ENCODE measurements at places on chromosomes 5 and 9. TPM values are rescaled to one million over a fixed set of nuclear protein-coding genes. Genes with fewer than 3 reads are reported as not detected.

The MLANA gene
- not detected for total RNA-seq

The BAAT gene
- total RNA-seq = not detected

The PCDHB14 gene
- total RNA-seq = 0.28 TPM

The ADAMTS19 gene
- 0.28 TPM for total RNA-seq

The ANKRD18A gene
- not detected for total RNA-seq

The PRLR gene
- 0.54 TPM for total RNA-seq

The STC2 gene
- 259 TPM for total RNA-seq

The SHROOM1 gene
- total RNA-seq = 1.4 TPM

The IL31RA gene
- 0.90 TPM for total RNA-seq

The PCDHGA3 gene
- 1.7 TPM for total RNA-seq

The DMRT3 gene
- total RNA-seq = not detected

The TAF11L10 gene
- total RNA-seq = not detected

The COX7C gene
- total RNA-seq = 210 TPM

The CCDC112 gene
- total RNA-seq = 2.0 TPM

The SPARC gene
- 1,186 TPM for total RNA-seq

DNA sequence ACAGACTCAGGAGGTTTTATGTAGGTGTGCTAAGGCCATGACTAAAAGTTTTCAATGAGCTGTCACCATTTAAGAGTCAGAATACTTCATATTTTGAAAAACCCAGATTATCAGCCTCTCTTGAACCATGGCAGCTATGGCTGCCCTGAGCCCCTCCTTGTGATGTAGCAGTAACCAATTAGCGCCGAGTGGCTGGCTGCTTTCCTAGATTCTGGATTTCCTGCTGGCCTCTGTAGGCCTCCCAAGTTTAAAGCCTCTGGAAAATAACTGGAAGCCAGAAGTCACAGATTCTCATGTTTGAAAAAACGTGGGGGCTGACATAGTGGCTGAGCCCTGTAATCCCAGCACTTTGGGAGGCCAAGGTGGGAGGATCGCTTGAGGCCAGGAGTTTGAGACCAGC, 25.5 kb downstream of the DAB2IP start:
- no peak for DNase-seq

DNA sequence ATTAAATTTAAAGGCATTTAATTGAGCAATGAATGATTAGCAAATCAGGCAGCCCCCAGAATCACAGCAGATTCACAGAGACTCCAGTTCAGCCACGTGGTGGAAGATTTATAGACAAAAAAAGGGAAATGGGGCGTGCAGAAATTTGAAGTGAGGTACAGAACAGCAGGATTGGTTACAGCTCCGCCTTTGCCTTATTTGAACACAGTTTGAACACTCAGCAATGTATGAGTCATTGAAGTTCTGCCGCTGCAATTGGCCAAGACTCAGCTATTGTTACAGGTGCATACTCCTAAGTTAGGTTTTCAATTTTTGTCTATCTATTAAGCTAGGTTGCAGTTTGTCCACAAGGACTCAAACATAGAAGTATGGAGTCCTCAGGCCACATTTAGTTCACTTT, 157.7 kb upstream of the SLC12A2 start:
- no peak for DNase-seq

DNA sequence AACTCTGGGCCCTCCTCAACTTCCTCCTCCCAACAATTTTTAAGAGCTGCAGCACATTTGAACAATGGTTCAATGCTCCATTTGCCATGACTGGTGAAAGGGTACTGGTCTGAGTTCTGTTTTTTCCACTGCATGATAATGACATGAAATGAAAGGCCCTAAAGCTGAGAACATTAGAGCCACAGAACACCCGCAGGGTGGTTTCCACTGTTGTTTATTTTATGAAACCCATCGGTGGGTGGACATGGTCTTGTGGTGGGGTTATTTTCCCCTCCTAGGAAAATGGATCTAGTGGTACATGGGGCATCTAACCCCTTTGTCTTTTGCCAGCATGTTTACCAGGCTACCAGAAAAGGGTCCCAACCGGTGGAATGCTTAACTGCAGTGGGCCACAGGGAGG, 71.8 kb downstream of the SMARCA2 start:
- no peak for DNase-seq

DNA sequence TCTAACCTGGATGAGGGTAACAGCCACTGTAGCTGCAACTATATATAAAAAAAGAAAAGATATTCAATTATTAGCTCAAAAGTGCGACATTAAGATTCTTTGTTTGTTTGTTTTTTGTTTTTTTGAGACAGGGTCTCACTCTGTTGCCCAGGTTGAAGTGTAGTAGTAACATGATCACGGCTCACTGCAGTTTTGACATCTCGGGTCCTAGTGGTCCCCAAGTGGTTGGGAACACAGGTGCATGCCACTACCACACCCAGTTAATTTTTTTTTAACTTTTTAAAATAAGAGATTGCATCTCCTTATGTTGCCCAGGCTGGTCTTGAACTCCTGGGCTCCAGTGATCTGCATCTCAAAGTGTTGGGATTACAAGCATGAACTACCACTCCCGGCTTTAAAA, 61.8 kb downstream of the MEF2C start:
- no peak for DNase-seq

GRCh38 chr5:14016549-14016948, 72.1 kb upstream of the DNAH5 start:
- no peak for DNase-seq

- peak; percentile 7 for DNase-seq
Measured at GRCh38 chr9:96141666-96142065, 160.3 kb downstream of the HSD17B3 start.

DNA sequence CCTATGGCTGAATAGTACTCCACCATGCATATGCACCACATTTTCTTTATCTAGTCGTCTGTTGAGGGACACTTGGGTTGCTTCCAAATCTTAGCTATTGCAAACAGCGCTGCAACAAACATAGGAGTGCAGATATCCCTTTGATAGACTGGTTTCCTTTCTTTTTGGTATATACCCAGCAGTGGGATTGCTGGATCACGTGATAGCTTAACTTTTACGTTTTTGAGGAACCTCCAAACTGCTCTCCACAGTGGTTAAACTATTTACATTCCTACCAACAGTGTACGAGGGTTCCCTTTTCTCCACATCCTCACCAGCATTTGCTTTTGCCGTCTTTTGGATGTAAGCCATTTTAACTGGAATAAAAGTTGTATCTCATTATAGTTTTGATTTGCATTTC, 142.6 kb downstream of the TARS1 start:
- no peak for DNase-seq

DNA sequence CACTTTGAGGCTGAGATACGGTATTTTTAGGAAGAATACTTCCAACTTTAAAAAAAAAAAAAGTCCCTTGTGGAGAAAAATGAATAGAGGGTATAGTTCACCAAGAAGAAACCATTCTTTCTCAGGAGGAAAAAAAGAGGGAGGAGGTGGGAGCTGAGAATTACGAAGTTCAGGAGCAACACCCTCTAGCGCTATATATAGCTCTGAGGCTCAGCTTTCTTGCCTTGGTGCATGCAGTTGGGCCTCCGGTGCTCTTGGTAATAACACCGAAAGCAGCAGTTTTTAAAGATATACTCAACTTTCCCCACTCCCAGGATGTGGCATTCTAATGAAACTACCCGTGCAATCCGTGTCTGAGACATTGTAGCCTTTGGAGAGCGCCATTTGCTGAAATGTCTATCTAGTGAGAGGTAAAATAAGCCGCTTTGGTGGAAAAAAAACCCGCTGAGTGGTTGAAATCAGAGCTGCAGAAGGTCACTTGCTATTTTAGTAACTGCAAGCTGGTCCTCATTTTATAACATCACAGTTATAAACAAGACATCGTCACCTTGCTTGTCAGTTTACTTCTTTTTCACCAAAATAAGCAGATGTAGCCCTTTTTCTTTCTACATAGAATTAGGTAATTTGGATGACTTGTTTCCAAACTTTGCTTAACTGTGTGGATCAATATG, 156.4 kb downstream of the RORB start:
- DNase-seq = no peak

DNA sequence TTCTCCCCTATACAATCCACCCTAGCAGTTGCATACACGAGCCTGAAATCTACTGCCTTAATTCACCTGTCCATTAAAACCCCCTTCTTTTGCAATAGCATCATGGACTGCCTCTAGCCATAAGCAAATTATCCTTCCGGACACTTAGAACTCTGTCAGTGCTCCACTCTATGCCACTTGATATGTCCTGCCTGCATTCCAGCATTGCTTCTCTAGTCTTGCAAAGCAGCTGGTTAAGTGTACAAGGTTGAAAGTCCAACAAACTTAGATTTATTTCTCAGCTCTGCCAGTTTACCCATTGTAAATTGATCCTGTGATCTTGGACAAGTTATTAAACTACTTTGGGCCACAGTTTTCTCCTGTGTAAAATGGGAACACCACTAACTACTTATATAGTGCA, 197.9 kb downstream of the EPB41L4A start:
- no peak for DNase-seq

- DNase-seq = no peak
Measured at GRCh38 chr9:8872802-8873201, 1073.2 kb upstream of the DMAC1 start.

DNA sequence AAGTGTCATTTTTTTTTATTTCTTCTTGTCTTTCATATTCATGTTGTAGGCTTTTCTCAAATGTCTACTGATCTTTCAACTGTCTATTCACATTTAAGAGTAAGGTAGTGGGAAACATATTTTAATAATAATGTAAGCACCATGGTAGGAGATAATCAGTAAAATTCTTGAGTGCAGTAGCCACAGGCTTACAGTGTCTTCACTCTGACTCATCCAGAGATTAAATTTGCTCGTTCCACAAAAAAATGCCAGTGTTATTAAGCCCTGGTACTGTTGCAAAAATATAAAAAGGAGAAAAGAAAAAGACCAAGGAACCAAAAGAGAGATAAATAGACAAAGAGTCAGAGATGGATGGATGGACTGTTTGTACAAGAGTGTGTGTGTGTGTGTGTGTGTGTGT, 43.0 kb downstream of the PARP8 start:
- DNase-seq = peak; percentile 64

DNA sequence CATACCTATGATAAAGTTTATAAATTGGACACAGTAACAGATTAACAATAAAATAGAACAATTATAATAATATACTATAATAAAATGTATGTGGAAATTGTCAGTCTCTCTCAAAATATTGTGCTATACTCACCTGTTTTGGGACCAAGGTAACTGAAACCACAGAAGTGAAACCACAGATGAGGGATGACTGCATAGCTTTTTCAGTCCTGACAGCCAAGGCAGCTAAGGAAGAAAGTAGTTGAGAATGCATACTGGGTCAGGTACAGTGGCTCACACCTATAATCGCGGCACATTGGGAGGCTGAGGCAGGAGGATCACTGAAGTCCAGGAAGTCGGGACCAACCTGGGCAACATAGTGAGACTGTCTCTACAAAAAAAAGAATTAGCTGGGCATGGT, 8.9 kb downstream of the SRP19 start:
- DNase-seq = no peak

- no peak for DNase-seq
Measured at GRCh38 chr5:38536968-38537367, 19.5 kb downstream of the LIFR start.

DNA sequence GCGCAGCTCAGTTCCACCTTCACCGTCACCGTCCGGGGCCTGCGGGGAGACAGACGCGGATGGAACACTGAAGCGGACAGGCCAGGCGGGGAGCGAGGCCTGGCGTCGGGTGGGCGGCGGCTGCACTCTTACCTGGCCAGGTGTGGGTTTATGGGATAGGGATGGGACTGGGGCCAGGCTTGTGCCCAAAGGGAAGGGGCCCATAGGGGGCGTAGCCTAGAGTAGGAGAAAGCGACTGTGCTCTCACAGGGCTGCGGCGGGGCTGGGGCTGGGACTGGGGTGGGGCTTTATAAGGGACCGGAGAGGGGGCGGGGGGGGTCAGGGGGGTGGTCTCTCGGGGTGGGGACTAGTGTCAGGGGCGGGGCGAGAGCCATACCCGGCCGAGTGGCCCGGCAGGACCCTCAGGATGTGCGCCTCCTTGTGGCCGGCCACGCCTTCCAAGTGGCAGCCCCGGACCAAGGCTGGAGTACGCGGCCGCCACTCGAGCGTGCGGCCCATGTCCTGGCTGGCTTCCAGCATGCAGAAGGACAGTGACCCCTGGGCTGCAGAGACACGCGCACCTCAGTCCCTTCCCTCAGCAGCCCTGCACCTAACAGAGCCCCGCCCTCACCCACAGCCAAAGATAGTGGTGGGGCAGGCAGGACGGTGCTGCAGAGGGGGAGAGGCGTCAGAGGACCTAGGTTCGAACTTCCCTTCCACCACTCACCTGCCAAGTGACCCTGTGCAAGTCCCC, 22.8 kb downstream of the FPGS start:
- no peak for DNase-seq

DNA sequence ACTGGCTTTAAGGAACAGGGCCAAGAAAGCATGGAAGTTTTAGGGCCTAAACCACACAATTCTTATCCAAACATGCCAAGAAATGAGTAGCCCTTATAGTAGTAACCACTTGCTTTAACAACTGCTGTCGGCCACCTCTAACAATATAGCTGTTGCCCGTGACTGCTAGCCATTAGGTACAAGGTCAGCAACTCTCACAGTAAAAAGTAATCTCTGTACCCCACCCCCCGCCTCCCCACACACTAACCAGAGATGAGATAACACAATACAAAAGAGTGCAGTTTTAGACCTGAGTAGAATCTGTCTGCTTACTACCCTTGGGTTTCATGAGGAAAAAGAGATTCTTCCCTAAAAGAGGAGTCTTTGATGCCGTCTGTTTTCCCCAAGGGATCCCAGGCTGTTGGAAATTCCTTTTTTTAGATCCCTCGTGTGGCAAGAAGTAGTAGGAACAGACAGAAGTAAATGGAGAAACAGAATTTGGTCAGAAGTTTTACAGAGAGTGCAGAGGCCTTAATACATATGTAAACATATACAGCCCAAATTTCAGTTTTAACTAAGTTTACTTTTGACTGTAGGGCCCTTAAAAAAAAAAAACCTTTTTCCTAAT, 94.3 kb downstream of the WDR41 start:
- no peak for DNase-seq

DNA sequence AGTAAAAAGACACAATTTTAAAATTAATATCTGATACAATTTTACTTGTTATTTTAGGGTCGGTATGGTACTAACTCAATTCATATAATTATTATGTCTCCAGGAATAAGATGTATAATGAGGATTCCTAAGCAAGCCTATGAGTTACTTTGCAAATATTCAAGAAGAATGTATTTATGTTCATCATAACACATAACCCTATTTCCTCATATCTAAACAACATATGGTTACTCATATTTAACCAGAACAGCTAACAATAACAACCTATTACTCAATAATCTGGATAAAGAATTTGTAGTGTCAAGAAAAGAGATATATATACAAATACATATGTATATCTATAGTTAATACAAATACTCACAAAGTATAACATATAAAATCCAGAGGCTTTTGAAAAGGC, 285.9 kb downstream of the ARL15 start:
- peak; percentile 85 for DNase-seq

DNA sequence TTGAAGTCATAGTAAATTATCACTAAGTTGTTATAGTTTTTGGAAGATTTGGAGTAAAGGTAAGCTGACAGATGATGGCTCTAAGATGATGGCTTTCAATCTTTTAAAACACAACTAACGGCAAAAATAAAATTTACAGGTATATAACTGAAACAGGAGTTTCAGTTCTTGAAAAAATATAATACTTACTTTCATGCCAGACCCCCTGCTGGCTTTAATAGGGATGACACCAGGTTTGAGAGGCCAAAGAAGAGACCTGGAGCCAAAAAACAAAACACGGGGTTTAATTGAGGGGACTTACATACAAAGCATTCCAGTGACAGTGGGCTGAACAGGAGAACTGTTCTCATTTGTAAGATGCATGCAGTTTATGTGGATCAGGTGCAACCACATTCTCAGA, 301.7 kb upstream of the PCSK5 start:
- DNase-seq = no peak

All from IMR-90 (cell line).